ENCODE measurements at places on chromosomes 5 and 9.

- DNase-seq: no peak
Measured at GRCh38 chr9:123234853-123235252, 33.5 kb downstream of the STRBP start.

DNA sequence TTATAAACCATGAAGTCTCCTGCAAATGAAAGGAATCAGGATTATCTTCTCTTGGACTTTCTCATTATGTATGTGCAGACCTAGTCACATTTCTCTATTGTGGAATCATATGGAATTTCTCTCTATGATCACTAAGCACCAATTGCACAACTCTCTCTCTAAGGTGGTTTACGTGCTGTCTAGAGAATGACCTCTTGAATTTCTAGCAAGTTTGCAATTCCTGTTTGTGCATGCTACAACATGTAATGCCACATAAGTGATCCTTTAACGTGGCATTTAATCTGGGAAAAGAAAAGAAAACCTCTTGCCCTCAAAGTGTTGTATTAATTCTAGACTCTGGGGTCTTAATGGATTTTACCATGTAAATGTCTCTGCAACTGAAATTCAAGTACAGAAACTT is 5.0 kb upstream of the PPP2R2B start:
- DNase-seq: no peak

- DNase-seq: no peak
Measured at GRCh38 chr5:110323832-110324231, 402.6 kb downstream of the TMEM232 start.

- DNase-seq: no peak
Measured at GRCh38 chr5:61732796-61733195, 400.7 kb downstream of the ZSWIM6 start.

DNA sequence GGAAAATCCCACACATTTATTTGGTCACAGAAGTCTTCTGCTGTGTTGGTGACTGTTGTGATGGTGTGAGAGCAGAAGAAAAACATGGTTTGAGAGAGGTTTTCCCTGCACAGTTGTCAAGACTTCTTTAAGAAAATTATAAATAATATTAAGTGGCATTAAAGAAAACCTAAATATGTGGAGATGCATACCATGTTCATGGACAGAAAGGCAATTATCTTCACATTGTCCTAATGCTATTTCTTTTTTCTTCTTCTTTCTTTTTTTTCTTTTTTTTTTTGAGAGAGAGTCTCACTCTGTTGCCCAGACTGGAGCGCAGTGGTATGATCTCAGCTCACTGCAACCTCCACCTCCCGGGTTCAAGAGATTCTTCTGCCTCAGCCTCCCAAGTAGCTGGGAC is 24.3 kb upstream of the ERGIC1 start:
- no peak for DNase-seq

- no peak for DNase-seq
Measured at GRCh38 chr9:87602933-87603643, 105.4 kb downstream of the DAPK1 start.

- peak; percentile 47 for DNase-seq
Measured at GRCh38 chr5:6902597-6902996, 189.4 kb downstream of the TENT4A start.

GRCh38 chr5:75588666-75589065 is 22.6 kb upstream of the ANKDD1B start:
- DNase-seq: peak; percentile 6

DNA sequence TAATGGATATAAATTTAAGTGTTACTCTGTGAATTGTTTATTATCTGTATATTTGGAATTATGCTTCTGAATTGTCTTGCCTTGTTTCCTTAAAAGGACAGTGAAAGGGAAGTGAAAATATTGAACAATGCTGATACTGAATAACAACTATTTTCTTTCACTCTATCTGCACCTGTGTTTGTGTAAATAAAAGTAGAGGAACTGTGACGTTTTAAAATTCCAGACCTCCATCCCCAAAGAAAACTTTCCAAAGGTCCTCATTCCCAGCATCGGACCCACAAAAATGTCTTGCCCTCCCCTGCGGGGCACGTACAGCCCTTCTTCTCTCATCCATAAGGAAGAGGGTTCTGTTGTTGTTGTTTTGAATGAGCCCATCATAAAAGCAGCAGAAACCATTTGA is 100.0 kb downstream of the NLN start:
- no peak for DNase-seq

- no peak for DNase-seq
Measured at GRCh38 chr5:172005708-172006320, 624 bp downstream of the FBXW11 start.

DNA sequence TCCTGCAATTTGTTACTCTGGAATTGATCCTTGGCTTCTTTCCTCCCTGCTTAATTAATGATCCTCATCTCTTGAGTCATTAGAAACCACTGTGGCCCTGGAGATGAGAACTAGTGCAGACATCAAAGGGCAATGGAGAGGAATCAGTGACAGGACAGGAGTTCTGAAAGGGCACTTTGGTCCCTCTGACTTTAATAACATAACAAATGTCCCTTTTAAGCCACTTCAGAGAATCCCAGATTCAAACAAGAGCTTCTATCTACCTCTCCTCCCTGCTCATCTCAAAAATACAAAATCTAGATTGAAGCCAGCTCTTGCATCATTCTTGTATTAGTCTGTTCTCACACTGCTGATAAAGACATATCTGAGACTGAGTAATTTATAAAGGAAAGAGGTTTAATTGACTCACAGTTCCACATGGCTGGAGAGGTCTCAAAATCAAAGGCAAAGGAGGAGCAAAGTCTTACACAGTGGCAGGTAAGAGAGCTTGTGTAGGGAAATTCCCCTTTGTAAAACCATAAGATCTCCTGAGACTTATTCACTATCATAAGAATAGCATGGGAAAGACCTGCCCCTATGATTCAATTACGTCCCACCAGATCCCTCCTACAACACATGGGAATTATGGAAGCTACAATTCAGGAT is 139.1 kb downstream of the PLPPR1 start:
- no peak for DNase-seq
